RCC 7860 (cell line): ENCODE measurements at places on chromosomes 4 and X.

DNA sequence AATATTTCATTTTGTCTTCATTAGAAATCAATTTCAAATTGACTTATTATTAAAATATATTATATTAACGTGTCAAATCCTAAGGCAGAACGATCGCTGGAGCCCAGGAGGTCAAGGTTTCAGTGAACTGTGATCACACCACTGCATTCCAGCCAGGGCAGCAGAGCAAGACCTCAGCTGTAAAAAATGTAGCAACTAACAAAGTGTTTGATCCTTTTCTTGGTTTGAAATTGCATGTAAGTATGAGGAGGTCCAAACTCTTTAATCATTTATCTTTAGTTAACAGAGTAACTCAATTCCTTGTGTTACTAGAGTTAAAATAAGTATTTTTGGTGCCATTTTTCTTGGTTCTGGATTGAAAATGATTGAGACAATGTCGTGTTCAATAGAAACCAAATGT is 1033.9 kb downstream of the NLGN4X start:
- DNase-seq = no peak

GRCh38 chrX:101360390-101360789 is 11.8 kb upstream of the TIMM8A start:
- no peak for DNase-seq

DNA sequence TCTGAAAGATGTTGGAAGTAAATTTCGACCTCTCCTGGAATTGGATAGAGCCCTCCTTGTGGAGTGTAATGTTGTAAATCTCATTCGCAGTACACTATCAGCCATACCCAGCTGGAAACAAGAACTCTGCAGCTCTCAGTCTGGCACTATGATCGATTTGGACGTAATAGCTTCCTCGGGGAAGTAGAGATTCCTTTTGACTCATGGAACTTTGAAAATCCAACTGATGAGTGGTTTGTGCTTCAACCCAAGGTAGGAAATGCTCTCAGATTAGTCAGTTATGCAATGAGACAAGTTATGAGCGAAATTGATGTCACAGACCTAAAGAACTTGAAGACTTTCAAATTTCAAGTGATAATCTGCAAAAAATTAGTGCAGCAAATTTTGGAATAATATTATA is 103.9 kb downstream of the SYTL5 start:
- DNase-seq = no peak

GRCh38 chr4:33467291-33467690 is 2747.1 kb downstream of the PCDH7 start:
- no peak for DNase-seq

DNA sequence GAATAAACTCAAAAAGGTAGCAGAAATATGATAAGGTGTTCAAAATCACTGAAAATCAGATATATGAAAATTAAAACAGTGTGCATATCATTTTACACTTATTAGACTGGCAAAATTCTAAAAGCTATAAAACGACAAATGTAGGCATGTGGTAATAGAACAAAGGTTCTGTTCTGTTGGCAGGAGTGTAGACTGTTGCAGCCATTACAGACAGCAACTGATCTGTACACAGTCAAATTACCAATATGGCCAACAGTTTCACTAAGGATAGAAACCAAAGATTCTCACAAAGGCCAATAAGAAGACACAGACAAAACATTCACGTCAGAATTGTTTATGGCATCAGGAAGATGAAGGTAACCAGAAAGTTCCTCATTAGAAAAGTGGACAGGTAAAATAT is 112.8 kb upstream of the PLS3 start:
- no peak for DNase-seq
